ENCODE measurements at places on chromosomes 11 and 22.

DNA sequence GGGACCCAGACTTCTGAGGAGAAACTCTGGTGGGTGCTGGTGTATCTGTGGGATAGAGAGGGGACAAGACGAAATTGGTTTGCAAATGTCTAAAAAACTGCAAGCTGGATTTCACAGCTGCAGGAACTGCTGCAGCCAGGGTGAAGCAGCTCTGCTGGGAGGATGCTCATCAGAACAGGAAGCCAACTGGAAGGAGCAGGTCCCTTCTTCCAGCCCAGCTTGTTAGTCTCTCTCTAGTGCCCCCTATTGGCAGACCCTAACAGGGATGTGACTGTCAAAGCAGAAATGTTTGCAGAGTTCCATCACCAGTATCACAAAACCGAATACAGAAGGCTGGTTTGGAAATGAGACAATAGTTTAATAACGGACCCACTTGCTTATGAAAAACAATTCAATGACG is 74.8 kb upstream of the SLC22A12 start:
- peak; percentile 76 for DNase-seq

DNA sequence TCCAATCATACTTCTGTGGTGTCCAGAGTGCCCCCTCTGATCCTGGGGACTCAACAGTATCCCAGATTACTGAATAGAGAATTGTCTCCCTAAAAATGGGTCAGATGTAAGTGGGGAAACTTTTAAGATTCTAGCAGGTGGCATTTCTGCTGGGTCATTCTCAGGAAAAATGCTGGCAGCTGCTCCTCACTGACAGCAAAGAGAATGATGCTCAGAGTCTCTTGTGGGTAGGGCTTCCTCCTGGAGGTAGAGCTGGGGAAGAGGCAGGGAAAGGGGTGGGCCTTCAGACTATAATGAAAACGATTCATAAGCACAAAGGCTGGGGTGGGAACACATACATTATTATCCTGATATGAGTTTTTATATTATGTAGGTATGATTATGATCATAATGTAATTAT is 647.2 kb downstream of the NELL1 start:
- no peak for DNase-seq

DNA sequence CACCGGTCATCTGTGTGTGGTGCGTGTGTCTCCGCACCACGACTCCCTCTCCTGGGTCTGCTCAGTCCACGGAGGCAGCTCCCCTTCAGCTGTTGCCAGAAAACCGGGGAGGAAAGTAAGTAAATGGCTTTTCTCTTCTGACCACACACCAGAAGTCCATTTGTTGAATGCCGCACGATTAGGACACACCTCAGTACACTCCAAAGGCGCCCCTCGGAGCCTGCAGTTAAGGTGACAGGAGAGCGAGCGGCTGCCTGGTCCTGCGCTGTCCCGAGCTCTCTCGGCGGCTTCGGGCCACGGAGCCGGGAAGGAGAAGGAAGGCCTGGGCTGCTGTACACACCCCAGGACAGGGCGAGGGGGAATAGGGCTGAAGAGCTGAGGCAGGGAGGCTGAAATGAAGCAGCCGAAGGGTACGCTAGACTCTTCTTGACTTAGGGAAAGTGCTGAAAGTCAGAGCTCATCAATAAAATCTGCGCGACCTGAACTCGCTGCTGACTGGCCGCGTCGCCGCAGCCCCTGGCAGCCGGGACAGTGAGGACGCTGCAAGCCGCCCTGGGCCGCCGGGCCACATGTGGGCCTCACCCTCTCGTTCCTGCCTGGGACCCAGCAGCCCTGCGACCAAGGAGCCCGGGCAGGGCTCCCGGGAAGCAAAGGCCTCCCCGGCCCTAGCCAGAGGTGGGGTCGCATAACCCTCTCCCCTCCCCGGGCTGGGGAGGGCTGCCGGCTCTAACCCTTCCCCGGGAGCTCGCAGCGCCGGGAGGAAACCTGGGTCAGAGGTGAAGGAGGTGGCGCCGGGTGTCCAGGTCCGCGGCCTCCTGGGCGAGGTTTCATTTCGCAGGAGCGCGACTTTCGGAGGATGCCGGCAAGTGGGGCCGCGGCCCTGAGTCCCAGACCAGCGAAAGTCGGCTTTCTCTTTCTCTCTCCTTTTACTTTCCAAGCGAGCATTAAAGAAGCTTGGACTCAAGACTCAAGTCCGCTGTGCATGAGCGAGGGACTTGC is 1.6 kb upstream of the PAX6 start:
- no peak for DNase-seq

- DNase-seq, result no peak
Observed at GRCh38 chr11:132062541-132062940, 692.1 kb downstream of the NTM start.

DNA sequence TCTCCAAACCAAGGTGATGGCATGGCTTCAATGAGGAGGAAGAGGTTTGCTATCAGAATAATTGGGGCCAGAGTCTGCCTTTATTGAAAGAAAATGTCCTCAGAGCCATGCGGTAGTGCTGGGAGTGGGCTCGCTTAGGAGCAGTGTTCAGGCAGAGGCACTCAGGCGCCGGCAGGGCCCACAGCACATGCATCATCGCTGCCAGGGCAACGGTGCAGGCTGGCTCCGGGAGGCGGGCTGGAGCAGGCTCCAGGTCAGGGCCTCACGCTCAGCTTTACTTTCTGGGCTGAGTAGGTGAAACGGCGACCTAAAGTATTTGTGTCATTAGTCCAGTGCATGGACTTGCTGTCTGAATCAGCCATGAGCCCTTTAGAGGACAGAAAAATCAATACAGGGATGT is 169.9 kb upstream of the CCDC90B start:
- DNase-seq, result no peak

DNA sequence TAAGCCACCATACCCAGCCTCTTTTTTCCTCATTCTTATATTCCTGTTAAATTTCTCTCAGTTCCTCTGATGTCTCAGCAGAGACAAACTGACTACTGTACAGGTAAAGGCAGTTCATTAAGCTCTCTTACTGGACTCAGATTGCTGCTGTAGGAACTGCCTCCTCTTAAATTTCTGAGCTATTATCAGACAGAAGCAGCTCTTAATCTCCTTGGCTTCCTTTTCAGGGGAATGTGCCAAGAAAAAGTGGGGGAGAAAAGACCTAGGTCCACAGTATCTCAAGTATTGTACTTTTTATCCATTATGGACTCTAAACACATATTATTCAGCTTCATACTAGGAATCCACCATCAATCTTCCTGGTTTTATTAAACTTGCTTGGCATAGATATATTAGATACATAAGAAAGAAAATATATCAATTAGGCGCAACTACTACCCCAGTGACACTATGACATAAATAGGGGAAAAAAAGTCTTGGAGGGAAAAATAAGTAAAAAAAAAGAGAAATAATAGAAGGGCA is 26.1 kb downstream of the MRTFA start:
- no peak for DNase-seq

DNA sequence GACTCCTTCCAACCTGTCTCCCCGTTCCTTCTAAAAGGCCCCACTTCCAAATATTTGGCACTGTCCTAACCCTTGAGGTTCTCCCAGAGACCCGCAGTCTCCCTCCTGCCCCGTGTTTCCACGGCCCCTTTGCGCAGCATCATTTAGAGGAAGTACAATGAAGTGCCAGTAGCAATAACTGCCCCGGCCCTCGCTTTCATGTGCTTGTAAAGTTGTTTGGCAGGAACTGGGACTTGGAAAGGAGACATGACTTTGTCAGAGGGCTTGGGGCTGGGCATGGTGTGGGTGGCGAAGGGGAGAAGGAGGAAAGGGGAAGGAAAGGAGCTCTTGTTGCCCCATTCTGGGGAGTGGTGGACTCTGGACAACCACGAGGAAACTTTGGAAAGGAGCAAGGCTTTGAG is 2.6 kb downstream of the CD44 start:
- no peak for DNase-seq

DNA sequence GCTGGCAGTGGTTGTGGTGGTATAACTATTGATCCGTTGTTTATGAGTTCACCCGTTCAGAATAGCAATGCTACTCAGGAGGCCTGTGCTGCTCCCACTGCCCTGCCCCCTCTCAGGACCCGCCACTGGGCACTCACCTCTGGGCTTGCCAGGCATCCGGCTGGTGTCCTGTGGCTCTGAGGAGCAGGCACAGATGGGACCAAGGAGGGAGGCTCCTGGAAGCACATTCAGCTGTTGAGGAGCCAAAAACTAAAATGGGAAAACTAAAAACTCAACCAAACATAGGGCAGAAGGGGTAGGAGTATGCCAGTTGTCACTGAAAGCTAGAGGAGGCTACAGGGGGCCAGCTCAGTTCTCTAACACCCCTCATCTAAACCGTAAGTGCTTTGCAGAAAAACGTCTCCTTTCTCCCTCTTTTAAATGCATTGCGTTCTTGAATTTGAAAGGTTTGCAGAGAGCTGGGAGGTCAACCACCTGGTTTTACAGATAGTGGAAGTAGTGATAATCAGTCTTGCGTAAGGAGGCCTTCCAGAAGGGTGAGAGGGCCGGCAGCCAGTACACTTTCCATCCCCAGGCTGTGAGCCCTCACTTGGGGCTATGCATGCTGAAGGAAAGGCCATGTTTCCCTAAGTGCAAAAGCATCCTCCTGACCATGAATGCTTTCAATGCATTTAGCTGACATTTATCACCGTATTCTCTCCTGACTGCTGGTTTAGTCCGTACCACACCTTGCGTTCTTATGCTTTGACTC is 547.4 kb downstream of the NTM start:
- DNase-seq, result no peak

GRCh38 chr11:28965819-28966218 is 857.6 kb downstream of the METTL15 start:
- DNase-seq, result no peak

DNA sequence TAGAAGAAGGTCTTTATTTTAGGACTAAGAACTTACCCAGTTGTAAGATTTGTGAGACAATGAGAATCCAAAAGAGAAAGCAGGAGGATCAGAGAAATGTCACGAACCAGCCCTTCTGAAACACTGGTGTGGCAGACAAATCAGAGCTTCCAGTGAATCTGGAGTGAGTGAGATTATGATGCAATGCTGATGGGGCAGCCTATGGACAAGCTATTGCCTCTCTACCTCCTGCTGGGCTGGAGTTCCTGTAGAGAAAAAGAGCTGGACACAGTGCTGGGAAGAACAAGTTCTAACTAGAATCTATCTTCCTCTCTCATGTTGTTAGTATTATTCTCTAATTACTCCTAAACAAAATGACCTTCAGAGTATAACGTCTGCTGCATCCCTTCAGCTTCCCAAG is 12.0 kb upstream of the ANO3 start:
- no peak for DNase-seq

DNA sequence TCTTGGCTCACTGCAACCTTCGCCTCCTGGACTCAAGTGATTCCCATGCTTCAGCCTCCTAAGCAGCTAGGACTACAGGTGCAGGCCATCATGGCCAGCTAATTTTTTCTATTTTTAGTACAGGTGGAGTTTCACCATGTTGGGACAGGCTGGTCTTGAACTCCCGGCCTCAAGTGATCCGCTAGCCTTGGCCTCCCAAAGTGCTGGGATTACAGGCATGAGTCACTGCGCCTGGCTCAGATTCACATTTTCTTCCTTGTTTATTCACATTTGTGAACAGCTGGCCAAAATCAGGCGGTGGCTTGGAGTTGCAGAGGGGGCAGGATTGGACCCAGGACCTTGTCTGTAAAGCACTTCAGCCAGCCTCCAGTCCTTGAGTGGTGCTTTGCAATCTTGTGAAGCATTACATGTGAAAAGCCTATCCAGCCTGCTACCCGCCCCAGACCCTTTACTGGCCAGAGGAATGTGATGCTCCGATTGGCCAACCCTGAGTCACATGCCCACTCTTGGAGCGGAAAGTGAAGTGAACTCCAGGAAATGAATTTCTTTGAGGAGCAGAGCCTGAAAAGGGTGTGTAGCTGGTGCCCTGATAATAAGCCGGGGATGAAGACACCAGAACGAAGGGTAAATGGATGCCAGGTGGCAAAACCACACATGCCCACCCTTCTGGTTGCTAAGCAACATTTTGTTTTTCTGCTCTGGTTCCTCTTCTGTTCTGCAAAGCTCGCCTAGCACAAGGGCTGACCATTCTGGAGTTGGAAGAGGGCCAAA is 62.6 kb upstream of the PTPRJ start:
- peak; percentile 84 for DNase-seq

DNA sequence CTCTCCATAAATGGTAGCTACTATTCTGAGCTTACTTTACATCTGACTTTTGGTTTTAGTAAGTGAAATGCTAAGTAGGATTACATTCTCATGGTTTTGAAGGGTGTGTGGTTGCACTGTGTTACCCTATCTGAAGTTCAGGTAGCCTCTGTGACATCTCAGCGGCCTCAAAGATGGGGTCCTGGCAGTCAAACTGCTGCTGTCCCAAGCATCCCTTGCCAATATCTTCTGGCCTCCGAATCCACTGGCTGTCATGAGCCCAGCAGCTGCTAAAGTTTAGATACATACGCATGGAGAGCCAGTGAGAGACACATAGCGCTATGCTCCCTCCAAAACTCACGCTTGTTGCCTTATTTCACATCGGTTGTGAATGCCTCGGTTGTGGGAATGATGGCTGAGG is 34.9 kb downstream of the UBASH3B start:
- no peak for DNase-seq

GRCh38 chr11:106218106-106218505 is 140.6 kb downstream of the AASDHPPT start:
- no peak for DNase-seq

- no peak for DNase-seq
Observed at GRCh38 chr22:50530877-50531545, 1.2 kb upstream of the TYMP start.

- no peak for DNase-seq
Observed at GRCh38 chr22:19716041-19716828, 1.9 kb downstream of the SEPTIN5 start.

DNA sequence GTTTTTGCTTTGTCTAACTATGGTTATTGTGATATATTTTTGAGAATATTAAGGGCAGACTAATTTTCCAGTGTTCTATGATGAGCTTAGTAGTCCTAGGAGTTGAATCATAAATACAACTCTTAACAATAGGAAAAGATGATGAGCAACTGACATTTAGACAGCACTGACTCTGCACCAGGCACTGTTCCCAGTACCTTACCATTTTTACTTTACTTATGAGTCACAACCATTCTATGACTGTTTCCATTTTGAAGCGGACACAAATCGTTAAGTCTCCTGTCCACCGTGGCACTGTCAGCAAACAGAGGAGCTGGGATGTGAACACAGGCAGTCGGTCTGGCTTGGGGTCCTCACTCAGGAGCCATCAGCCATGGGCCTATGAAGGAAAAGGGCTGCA is 3.4 kb upstream of the SCGB2A2 start:
- no peak for DNase-seq

DNA sequence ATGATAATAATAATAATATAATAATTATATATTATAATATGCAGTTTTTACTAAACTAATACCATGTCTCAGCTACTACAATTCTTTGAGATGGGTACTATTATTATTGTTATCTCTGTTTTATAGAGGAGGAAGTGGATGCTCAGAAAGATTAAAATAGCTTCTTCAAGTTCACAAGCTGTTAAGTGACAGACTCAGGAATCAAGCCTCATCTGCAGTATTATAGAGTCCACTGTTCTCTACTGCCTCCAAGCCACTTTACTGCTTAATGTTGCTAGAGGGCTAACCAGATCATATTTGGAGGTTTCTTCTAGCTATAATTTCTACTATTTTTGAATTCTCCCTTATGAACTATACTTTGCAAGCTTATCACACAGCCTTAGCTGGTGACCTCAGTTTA is 62.7 kb downstream of the CSTPP1 start:
- DNase-seq, result no peak
